ENCODE measurements at places on chromosomes 1 and 21. TPM values are rescaled to one million over a fixed set of nuclear protein-coding genes. Genes with fewer than 3 reads are reported as not detected.
A peak's percentile ranks its signal among the peaks of the same experiment; 100 is the strongest.

DNA sequence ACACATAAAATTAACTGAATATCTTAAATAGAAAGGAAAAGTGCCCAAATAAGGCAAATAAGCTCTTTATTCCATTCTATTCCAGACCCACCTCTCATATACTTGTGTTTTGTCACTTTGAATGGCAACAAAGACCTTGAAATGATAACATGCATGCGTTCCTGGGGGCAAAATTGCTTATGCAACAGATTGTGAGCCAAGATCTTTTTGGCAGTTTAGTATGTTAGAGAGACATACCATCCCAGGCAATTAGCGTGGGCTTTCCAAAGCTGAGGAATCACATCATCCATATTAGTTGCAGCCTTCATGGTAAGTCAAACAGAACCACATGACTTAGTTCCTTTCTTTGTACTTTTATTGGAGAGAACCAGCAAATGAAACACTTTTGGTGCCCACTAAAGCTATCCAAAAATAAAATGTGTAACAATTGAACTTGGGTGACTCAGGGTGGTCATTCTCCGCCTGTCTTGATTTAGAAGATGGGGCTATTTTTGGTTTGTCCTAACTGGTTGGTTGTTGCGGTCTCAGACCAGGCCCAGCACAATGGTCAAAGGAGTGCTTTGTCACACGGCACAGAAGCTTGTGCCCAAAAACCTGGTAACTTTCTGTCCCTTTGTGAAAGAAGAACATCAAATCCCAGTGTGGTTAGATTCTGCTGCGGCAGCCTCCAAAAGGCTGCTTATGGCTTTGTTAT is 68.7 kb upstream of the ATF3 start:
- H3K4me3 ChIP-seq = no peak overlapping the region
- H3K27me3 ChIP-seq = no peaks in the 10 kb centered on the region
- H3K36me3 ChIP-seq = no peaks in the 10 kb centered on the region
- no peaks in the 10 kb centered on the region for H3K4me1 ChIP-seq
- no peak for DNase-seq

GRCh38 chr1:51740652-51741051 is 123.8 kb downstream of the OSBPL9 start:
- H3K4me3 ChIP-seq = no peak overlapping the region
- DNase-seq = no peak
- H3K27me3 ChIP-seq = no peaks in the 10 kb centered on the region
- H3K4me1 ChIP-seq = no peaks in the 10 kb centered on the region

CDC42 gene
- 162 TPM for polyA plus RNA-seq

DNA sequence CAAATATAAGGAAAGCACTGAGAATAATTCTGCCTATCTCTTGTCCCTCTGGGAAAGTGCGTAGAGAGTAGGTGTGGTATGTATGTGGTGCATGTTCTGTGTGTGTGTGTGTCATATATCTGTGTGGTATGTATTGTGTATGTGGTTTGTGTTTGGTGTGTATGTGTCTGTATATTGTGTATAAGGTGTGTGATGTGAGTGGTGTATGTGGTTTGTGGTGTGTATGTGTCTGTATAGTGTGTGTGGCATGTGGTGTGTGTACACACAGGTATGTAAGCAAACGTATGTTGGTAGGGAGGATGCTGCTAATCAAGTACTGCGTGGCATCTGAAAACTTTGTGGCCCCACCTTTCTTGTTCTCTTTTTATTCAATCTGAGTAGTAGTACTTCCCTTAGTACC is 68.3 kb upstream of the LAX1 start:
- H3K27ac ChIP-seq = no peak overlapping the region
- no peak overlapping the region for H3K4me3 ChIP-seq
- no peak for DNase-seq
- H3K4me1 ChIP-seq = peaks cover 8% of the 10 kb centered on the region
- peaks cover 43% of the 10 kb centered on the region for H3K36me3 ChIP-seq

DNA sequence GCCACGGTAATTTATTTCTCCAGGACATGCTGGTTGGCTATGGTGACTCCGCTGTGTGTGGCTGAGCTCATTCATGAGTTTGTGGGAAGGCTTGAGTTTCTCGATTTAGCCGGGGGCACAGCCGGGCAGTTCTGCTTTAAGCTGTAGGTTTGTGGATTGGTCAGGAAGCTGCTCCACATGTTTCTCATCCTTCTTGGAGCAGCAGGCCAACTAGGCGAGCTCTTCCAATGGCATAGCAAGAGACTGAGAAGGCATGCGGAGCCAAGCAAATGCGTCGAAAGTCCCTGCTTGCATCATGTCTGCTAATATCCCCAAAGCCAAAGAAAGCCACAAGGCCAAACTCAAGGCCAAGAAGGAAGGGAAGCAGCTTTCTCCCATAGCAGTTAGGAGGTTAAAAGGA is 71.6 kb upstream of the GREM2 start:
- no peak overlapping the region for H3K4me3 ChIP-seq
- no peaks in the 10 kb centered on the region for H3K36me3 ChIP-seq
- DNase-seq = no peak
- no peaks in the 10 kb centered on the region for H3K4me1 ChIP-seq
- H3K27ac ChIP-seq = no peak overlapping the region

- no peaks in the 10 kb centered on the region for H3K4me1 ChIP-seq
- DNase-seq = peak; percentile 29
These were observed 12.3 kb upstream of the GJA8 start for GRCh38 chr1:147890177-147890790.

BRINP3 gene
- polyA plus RNA-seq = 0.15 TPM

GRCh38 chr1:92994105-92994712 is 32.9 kb upstream of the DIPK1A start:
- no peaks in the 10 kb centered on the region for H3K4me1 ChIP-seq
- no peak overlapping the region for H3K27ac ChIP-seq
- peaks cover 14% of the 10 kb centered on the region for H3K27me3 ChIP-seq
- DNase-seq = peak; percentile 82
- no peaks in the 10 kb centered on the region for H3K36me3 ChIP-seq
- H3K4me3 ChIP-seq = no peak overlapping the region

DNA sequence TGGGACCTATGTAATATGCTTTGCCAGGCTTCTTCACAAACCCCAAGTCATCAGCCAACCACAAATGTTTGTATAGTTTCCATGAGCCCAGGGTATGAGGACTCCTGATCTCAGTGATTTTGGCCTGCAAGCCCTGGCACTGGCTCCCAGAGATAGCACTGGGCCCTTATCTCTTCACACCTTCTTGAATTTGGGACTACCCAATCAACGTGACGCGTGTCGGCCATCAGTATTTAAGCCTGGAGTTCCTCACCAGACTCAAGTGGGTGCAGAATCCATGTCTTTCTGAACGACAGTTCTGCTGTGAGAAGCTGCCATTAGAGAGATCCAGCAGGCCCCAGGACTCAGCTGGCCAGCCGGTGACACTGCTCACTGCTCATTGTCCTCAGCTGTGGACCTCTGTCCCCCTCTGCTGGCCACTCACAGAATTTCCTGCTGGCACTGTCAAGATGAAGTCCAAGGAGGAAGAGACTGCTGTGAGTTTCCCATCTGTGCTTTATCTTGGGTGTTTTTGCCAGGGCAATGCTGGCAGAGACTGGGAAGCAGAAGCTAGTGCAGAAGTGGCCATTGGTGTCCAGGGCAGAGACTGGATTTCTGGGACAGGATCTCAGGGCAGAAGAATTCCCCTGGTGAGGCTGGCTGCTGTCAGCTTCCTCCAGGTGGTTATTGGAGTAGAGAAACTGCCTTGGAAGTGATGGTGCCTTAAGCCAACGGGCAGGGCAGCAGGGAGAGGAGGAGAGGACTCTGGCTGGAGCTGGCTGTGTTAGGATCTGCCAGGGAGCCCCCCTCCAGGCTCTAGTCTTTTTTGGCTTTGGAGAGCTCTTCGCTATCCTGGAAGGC is 28.4 kb downstream of the TMCC2 start:
- H3K27me3 ChIP-seq = no peaks in the 10 kb centered on the region
- no peak overlapping the region for H3K27ac ChIP-seq
- H3K36me3 ChIP-seq = no peaks in the 10 kb centered on the region
- no peak overlapping the region for H3K4me3 ChIP-seq

GRCh38 chr1:12554521-12555305 is 63.3 kb downstream of the DHRS3 start:
- no peaks in the 10 kb centered on the region for H3K36me3 ChIP-seq
- no peak for DNase-seq
- H3K4me3 ChIP-seq = no peak overlapping the region
- H3K4me1 ChIP-seq = peaks cover 21% of the 10 kb centered on the region
- H3K27ac ChIP-seq = no peak overlapping the region
- no peaks in the 10 kb centered on the region for H3K27me3 ChIP-seq

GRCh38 chr1:220879509-220880361 is 492 bp downstream of the HLX start:
- H3K36me3 ChIP-seq = peaks cover 17% of the 10 kb centered on the region
- H3K4me1 ChIP-seq = peaks cover 9% of the 10 kb centered on the region
- peak; percentile 51 for DNase-seq
- H3K4me3 ChIP-seq = peak overlapping the region; percentile 62
- no peaks in the 10 kb centered on the region for H3K27me3 ChIP-seq

ARMH1 gene
- 1.1 TPM for polyA plus RNA-seq
